ENCODE measurements at places on chromosomes 4 and X.

DNA sequence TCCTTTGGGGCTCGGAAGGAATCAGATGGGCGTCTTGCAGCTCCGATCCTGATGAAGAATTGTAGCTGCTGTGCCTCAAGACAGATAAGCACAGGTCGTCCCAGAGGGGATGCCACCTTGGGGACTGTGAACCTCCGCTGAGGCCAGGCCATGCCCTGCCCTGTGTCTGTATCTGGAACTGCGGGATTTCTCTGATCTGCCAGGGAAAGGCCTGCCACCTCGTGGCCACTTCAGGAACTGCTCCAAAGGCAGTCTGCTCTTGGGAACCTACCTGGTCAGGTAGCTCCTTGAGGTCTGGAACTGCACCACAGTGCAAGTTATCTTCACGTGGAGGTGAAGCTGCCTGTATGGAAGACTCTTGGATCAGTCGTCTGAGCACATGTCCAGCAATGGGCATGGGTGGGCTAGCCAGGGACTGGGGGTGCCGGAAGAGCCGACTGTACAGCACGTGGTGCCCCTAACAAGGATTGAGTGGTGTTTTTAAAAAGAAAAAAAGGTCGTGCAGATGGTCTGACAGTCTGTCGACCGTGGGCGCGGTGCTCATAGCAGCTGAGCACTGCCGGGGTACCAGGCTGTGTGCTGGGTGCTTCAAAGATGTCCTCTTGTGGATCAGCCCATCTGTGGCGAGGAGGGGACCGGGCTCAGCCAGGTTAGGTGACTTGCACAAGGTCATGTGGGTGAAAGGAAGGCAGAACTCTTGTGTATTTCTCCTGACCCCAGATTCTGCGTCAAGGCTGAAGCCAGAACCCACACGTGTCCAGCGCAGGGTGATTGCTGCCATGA lies 3.1 kb upstream of the GRPEL1 start:
- no peak for DNase-seq

DNA sequence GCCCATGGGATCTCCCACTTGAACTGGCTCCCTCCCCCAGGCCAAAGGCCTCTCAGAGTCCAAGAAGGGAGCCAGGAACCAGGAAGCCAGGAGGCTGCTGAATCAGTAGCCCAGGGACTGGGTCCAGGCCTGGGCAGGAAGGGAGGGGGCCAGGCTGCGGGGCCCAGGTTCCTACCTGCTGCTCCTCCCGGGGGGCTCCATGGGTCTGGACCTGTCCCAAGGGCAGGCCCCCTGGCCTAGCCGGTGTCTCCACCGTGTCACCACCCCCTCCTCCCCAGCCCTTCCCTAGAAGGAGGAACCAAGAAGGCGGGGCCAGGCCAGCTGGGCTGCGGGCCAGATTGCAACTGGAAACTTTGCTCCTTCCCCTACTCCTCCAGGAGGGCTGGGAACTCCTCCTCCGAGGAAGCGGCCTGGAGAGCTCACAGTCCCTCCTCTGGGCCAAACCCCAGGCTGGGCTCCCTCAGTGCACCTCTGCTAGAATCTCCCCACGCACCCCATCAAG lies at the start of gene IQSEC2:
Gene IQSEC2 (minus strand): TSS at position 264 of the 502 bp plus-strand sequence.
- DNase-seq: no peak

GRCh38 chrX:15848576-15848975 lies 6.0 kb downstream of the AP1S2 start:
- no peak for DNase-seq

GRCh38 chr4:83012200-83012686 lies 1.6 kb upstream of the LIN54 start:
- DNase-seq: no peak

DNA sequence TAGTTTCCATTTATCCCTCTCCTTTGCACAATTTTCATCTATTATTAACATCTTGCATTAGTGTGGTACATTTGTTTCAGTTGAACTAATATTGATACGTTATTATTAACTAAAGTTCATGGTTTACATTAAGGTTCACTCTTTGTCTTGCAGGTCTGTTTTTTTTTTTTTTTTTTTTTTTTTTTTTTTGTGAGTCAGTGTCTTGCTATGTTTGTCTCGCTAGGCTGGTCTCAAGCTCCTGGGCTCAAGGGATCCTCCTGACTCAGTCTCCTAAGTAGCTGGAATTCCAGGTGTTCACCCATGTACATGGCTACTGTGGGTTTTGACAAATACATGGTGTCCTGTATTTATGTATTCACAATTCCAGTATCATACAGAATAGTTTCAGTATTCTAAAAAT lies 6.8 kb downstream of the TBC1D19 start:
- no peak for DNase-seq

DNA sequence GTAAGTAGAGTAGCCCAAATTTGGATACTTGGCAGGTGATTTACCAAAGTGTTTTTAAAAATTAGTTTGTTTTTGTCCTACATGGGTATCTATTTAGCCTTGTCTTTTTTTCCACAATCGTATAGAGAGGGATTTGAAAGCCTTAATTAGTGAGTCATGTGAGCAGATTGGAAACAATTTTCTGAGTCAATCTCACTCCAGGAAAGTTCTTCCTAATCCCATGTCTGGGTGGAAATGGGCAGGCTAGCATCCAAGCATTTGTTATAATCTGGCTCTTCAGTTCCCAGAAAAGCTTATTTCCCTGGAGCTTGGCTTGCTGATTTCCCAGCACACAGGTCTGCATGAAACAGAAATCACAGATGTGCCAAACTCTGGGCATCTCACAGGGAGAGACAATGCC lies 426.9 kb upstream of the BOD1L1 start:
- DNase-seq: no peak

DNA sequence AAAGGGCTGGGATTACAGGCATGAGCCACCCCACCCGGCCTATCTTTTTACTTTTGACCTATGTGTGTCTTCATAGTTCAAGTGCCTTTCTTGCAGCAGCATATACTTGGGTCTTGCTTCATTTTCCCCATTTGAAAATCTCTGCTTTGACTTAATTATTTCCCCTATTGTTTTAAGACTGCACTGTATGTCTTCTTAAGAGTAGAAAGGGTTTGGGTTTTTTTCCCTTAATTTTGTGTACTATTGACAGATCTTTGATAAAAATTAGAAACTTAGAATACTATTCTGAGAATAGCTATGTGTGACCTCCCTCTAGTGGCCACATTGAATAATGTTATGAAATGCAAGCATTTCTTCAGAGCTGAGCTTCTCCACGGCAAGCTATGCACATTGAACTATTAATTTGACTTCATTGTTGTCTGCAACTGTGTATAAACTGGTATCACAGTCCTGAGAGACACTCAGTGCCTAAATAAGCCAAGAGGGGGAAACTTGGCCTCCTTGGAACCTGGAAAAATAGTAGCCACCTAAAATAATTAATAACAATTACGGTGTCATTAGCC lies 8.7 kb upstream of the SLC25A4 start:
- DNase-seq: no peak

- no peak for DNase-seq
Measured at GRCh38 chr4:179398414-179398813, 1956.2 kb upstream of the AGA start.

GRCh38 chr4:122603156-122603574 lies 17.7 kb downstream of the IL21 start:
- no peak for DNase-seq

- no peak for DNase-seq
Measured at GRCh38 chr4:100581337-100581736, 63.5 kb upstream of the EMCN start.

- no peak for DNase-seq
Measured at GRCh38 chr4:184955636-184956035, 62.7 kb upstream of the HELT start.

Measured in NCI-H1417 treated with DMSO at 0.1 percent for 48 hours (cell line).